AG09319 (cell line): ENCODE measurements at places on chromosomes 4 and X.

- no peak for DNase-seq
These were observed 532 bp downstream of the ZNF827 start for GRCh38 chr4:145937971-145938611.

- DNase-seq, result no peak
These were observed 202.0 kb downstream of the RRAGB start for GRCh38 chrX:55919367-55920221.

- no peak for DNase-seq
These were observed 382.2 kb upstream of the INTU start for GRCh38 chr4:127250577-127250976.

- no peak for DNase-seq
These were observed 9.9 kb downstream of the CFAP99 start for GRCh38 chr4:2428496-2429213.

DNA sequence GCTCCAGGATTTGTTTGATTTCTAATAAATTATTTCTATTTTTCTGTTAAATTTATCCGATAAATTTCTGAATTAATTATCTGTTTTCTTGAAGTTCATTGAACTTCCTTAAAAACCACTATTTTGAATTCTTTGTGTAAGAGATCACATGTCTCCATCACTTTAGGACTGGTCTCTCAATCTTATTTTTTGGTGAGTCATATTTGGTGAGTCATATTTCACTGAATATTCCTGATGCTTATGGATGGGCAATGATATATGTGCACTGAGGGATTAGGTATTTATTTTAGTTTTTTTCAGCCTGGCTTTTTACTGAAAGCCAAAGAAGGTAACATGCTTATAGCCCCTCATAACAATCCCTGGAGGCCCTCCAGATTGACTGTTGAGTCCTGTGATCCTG lies 48.5 kb upstream of the IL15 start:
- DNase-seq, result no peak

DNA sequence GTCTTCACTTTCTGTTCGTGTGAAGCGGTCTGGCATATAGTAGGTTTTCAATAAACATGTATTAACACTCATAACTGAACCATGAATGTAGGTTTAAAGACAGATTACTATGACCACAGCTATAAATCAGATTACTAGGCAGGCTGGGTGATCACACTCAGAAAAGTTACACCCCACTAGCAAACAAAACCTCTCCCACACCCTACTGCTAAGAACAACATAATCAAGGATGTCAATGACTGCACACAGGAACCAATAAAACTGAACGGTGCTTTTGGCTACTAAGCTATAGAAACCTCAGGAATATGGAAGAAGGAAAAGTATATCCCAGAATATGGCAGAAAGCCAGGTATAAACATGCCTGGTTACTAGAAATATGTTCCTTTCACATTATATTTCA lies 676.9 kb downstream of the SMARCA1 start:
- DNase-seq, result no peak

DNA sequence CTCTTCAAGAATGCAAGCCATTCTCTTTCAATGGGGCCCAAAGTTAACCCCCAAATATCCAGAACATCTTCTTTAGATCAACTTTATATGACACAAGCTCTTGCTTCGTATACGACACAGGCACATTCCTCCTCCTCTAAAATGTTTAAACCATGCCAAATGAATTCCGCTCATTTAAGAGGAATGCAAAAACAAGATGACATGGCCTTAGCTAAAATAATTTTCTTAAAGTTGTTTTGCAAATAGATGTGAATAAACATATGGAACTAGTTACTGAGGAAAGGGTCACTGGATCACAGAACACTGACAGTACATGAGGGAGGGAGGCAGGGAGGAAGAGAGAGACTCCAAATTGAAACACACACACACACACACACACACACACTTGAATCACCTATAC lies 97.4 kb downstream of the RASL11B start:
- DNase-seq, result peak; percentile 84

GRCh38 chr4:128123036-128123435 lies 61.9 kb downstream of the LARP1B start:
- DNase-seq, result no peak

GRCh38 chr4:82688091-82688795 lies 110.4 kb downstream of the SCD5 start:
- DNase-seq, result no peak

GRCh38 chr4:55157559-55158277 lies 32.3 kb upstream of the KDR start:
- DNase-seq, result no peak

- DNase-seq, result peak; percentile 88
These were observed at the start of gene CDKL5 for GRCh38 chrX:18425199-18426003. Gene CDKL5 (plus strand): TSS chrX:18425608. CDS start chrX:18507097, 81,489 bp downstream.

GRCh38 chr4:170682558-170683294 lies 593.0 kb upstream of the AADAT start:
- DNase-seq, result no peak

- DNase-seq, result no peak
These were observed at the start of gene GABRG1 for GRCh38 chr4:46123913-46124755. Gene GABRG1 (minus strand): TSS chr4:46124054. CDS start chr4:46123913, 141 bp downstream.

- no peak for DNase-seq
These were observed 59.4 kb downstream of the TSC22D3 start for GRCh38 chrX:107716118-107716684.

DNA sequence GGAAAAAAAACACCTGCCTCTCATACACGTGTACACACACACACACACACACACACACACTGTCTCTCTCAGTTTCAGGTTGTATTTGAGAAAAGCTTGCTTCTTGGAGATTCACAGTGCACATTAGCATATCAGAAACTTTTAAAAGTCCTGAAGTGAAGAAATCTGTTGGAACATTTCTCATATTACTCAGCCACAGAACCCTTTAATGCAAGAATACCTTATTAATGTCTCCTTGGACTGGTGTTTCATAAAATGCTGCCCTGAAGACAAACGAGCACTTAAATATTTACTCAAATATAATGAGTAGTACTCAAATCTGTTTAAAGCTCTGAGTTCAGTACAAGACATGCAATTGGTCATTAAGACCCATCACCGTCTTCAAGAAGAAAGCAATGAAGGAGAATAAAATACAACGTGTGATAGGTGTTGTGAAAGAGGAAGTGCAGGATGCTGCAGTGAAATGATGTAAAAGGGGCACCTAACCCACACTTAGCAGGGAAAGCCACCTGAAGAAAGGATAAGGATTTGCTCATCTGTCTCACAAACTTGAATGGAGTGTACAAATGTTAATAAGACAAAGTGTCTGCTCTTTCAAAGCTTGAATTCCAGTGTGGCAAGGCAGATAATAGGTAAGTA lies 57.0 kb downstream of the DCLK2 start:
- no peak for DNase-seq

DNA sequence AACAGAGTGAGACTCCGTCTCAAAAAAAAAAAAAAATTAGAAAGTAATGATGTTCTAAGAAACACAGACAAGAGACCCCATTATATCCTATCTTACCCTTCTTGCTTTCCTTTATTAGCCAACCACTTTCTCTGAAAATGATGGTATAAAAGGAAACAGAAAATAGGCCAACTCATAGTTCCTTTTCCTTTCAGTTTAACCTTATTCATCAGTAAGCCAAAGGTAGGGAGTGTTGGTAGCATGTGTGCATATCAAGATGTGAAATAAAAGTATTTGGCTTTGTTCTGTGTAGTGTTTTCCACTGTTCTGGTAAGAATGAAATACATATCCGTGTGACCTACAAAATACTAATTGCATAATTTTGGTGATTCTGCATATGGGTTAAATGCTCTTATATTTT lies 266.6 kb downstream of the ZNF674 start:
- DNase-seq, result no peak

GRCh38 chrX:95903490-95903889 lies 781.2 kb upstream of the DIAPH2 start:
- no peak for DNase-seq

DNA sequence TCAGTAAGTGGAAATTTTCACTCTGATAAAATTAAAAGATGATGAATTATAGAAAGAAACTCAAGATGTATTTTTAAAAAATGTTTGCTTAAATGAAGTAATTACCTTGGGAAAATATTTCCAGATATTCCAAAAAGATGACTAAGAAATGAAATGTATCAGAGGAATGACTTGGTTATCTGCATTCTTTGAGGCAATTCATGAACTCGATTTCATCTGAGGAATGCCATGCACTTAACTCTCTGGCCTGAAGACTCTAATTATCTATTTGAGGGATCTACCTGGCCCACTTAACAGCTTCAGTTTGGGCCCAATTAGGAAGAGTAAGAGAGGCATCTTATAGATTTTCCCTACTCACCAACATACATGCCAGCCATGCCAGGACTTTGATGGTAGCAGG lies 182.3 kb downstream of the INPP4B start:
- DNase-seq, result no peak

DNA sequence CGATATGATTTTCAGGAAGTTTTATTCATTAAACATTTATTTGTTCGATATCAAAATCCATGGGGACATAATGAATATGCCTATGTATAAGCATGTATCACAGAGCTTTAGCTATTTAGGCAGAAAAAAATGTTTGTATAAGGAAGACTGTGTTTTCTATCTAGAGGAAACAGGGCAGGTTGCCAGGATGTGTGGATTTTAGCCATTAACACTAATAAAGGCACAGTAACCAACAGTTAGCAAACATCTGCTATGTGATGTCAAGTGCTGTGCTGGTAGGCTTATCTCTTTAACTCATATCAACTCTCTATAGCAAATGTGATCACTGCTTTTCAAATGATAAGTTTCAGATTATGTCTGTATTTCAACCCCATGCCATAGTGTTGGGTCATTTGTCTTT lies 708.9 kb upstream of the HS3ST1 start:
- no peak for DNase-seq

GRCh38 chrX:38178396-38178795 lies 42.3 kb downstream of the SRPX start:
- no peak for DNase-seq

- no peak for DNase-seq
These were observed 2.9 kb downstream of the PCDH18 start for GRCh38 chr4:137529432-137529831.

- DNase-seq, result no peak
These were observed 22.8 kb upstream of the MAP7D3 start for GRCh38 chrX:136273986-136274385.

GRCh38 chr4:188778905-188779304 lies 639.7 kb downstream of the TRIML1 start:
- DNase-seq, result no peak

GRCh38 chr4:142396279-142396678 lies 449.8 kb downstream of the INPP4B start:
- no peak for DNase-seq

DNA sequence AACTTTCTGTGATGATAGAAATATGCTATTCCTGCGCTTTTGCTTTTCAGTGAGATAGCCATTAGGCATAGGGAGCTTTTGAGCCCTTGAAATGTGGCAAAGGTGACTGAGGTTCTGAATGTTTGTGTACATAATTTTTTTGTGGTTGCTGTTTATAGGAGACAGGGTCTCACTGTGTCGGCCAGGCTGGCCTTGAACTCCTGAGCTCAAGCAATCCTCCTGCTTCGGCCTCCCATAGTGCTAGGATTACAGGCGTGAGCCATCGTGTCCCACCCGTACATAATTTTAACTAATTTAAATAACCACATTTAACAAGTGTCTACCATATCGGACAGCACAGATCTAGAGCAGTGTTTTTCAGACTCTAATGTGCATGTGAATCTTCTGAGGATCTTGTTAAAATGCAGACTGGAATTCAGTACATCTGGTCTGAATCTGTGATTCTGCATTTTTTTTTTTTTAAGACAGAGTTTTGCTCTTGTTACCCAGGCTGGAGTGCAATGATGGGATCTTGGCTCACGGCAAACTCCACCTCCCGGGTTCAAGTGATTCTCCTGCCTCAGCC lies 45.3 kb downstream of the CASP6 start:
- no peak for DNase-seq

- DNase-seq, result no peak
These were observed 59.0 kb downstream of the EVC start for GRCh38 chr4:5770051-5770450.

DNA sequence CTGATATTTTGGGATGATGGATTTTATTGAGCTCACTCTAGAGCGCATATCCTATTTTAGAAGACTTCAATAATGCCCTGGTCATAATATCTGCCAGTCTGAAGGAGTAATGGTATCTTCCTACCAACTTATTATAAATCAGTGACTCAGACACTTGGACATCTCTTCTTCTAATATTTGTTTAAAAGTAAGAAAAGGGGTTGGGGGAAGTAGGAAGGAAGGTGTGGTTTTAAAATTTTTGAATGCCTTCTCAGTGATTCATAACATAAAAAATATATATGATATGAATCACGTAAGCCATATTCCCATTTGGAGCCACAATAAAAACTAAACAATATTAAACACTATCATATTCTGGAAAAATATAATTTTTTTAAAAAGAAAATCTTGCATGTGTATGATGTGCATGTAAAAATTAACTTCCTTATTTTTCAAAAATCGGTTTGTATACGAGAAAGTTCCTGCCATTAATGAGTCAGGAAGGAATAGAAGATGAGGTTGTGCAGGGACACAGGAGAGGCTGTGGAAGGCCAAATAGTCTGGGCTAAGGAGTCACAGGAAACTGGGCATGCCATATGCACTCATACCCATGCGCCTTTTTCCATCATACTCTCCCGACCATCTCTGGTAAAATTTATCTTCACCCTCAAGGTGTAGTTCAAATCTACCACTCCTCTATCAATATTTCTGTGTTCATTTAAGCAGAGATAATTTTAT lies 286.5 kb downstream of the EPHA5 start:
- no peak for DNase-seq

DNA sequence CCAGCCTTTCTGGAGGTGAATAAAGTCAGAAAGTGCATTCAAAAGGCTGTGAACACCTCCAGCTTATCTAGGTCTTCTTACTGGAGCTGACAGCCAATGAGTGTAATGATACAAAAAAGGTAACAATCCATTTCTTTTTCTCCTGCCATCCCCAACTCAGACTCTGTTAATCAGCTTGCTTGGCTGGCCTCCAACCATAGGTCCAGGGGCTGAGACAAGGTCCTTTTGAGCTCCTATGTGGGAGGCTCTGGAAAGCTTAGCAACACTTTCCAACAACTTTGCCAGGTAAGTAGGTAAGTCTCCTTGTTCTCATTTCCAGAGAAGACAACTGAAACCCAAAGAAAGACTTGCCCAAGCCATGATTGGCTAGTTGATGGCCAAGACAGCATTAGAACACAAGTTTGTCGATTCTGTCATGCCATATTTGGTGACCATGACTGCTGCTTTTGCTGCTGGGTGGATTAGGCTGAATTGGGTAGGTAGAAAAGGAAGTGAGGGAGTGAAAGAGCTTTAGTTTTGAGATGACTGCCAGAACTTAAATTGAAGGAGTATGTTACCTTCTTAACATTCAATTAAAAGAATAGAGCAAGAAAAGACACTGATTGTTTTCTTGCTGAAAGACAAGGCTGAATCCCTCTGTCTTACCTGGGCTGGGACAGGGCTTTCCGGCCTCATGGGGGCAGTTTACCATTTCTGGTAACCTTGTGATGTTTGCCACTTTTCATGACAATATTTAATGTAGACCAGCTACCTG lies 22.8 kb downstream of the VSIG4 start:
- DNase-seq, result no peak
